ENCODE measurements at places on chromosomes 5 and 9.

- DNase-seq: no peak
Measured at GRCh38 chr5:20570486-20570885, 582.5 kb upstream of the CDH18 start.

- no peak for DNase-seq
Measured at GRCh38 chr5:94021246-94021645, 279.8 kb upstream of the POU5F2 start.

DNA sequence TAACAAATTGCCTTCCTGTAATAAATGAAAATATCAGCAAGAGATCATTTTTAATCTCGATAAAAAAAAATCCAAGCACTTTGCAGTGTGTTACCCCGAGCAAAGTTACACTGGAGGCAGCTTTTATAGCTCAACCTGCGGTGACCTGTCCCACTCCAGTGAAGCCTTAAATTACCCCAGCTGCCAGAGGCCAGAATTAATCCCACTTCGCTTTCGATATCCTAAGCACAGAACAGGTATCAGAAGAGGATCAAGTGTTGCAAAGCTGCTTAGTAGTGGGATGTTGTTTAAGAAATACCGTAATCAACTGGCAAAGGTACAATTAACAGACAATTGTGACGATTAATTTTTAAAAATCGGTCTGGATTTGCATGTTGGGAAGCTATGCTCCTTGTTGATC is 314.0 kb downstream of the AGTPBP1 start:
- no peak for DNase-seq

GRCh38 chr5:102596113-102596512 is 97.3 kb upstream of the SLCO6A1 start:
- DNase-seq: no peak

GRCh38 chr5:24225051-24225450 is 419.7 kb downstream of the CDH10 start:
- DNase-seq: no peak
